ENCODE measurements at places on chromosomes 1 and 21. TPM values are rescaled to one million over a fixed set of nuclear protein-coding genes. Genes with fewer than 3 reads are reported as not detected.

DNA sequence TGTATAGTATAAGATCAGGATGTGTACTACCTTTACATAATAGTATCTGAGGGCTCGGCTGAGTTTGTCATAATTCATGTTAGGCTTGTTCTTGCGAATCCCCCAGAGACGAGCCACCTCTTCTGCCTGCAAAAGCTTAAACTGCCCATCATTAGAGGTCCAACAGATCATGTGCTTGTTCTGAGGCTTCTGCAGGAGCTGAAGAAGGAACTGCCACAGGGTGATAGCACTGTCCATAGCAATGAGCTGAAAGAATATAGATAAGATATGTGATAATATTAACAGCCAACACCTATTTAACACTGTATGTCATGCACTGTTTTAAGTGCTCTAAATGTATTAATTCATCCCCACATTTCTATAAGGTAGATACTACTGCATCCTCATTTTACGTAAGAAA, 8.2 kb downstream of the ELK4 start:
- DNase-seq: no peak

MPL gene
- total RNA-seq: 0.55 TPM

TOR1AIP1 gene
- total RNA-seq: 51.5 TPM

DNA sequence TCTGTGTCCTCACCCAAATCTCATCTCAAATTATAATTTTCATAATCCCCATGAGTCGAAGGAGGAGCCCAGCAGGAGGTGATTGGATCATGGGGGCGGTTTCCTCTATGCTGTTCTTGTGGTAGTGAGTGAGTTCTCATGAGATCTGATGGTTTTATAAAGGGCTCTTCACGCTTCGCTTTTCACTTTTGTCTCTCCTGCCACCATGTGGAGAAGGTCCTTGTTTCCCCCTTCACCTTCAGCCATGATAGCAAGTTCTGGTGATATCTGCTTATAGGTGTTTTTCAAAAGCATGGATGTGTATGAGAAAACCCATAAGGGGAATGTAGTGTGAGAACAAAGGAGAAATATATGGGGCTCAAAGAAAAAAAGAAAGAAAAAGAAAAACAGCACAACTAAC, 405.9 kb upstream of the RGS18 start:
- DNase-seq: no peak

ADGRB2 gene
- total RNA-seq: 7.5 TPM

C1orf167 gene
- total RNA-seq: 0.68 TPM

OPTC gene
- not detected for total RNA-seq

GRCh38 chr21:38888991-38889561, 83.3 kb downstream of the ETS2 start:
- DNase-seq: no peak

OR10Z1 gene
- not detected for total RNA-seq

GRCh38 chr21:31917108-31917507, 44.3 kb downstream of the HUNK start:
- DNase-seq: no peak

GRCh38 chr1:221087919-221088318, 208.7 kb downstream of the HLX start:
- no peak for DNase-seq

- DNase-seq: no peak
These were observed 292.0 kb upstream of the ADAMTS5 start for GRCh38 chr21:27258742-27259448.

- DNase-seq: no peak
These were observed 20.4 kb upstream of the TAS1R2 start for GRCh38 chr1:18879791-18880309.

GRCh38 chr1:169914531-169914930, 20.8 kb upstream of the SCYL3 start:
- no peak for DNase-seq

DNA sequence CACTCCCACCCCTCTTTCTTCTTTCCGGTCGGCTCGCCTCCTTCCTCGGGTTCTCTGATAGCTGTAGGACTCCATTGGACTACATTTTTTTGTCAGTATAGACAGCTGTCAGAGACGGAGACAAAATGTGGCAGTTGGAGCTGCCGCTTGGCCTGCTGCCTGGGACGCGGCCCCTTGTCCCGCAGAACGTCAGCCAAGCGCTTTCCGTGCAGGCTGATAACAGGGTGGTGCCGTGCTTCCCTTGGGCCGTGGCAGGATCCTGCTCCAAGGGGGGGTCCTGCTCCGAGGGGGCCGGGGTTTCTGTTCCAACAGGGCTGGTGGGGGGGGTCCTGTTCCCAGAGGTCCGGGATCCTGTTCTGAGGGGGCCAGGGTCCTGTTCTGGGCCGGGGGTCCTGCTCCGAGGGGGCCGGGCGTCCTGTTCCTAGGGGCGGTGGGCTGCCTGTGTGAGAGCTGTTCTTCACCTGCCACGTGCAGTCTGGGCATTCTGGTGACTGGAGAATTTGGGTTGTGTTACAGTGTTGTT, 4.9 kb downstream of the SKI start:
- no peak for DNase-seq

DNA sequence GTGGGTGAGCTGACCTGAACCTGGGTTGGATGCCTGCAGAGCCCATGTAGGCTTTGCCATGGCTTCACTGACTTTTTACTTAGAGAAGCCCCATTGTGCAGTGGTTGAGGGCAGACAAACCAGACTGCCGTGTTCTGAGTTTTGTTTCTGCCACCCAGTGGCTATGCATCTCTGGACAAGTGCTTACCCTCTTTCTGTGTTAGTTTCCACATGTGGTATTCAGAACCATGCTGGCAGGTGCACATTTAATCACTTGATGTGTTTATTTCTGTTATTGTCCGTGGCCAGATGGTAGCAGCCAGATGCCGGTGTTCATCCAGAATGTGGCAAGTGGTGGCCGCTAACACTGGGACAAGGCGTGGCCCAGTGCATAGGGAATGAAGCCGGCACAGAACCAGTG, 10.3 kb upstream of the PTPN7 start:
- no peak for DNase-seq

CRABP2 gene
- total RNA-seq: 229 TPM

- no peak for DNase-seq
These were observed 120.1 kb upstream of the TNR start for GRCh38 chr1:175863299-175864050.

GRCh38 chr1:25797939-25798338, 2.1 kb upstream of the SELENON start:
- no peak for DNase-seq

B3GALT6 gene
- 14.8 TPM for total RNA-seq

DNA sequence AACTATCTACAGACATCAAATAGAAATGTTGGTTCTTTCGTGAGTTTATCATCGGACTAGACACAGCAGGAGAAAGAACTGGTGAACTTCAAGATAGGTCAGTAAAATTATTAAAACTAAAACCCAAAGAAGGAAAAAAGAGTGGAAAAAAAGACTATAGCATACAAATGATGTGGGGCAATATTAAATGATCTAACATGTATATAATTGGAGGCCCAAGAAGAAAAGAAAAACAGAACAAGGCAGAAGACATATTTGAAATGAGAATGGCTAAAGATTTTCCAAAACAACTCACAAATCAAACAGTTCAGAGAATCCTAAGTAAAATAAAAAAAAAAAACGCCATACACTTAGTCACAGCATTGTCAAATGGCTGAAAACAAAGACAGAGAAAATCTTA, 101.8 kb downstream of the PCNX2 start:
- DNase-seq: no peak

RGS7 gene
- total RNA-seq: 0.60 TPM

DNA sequence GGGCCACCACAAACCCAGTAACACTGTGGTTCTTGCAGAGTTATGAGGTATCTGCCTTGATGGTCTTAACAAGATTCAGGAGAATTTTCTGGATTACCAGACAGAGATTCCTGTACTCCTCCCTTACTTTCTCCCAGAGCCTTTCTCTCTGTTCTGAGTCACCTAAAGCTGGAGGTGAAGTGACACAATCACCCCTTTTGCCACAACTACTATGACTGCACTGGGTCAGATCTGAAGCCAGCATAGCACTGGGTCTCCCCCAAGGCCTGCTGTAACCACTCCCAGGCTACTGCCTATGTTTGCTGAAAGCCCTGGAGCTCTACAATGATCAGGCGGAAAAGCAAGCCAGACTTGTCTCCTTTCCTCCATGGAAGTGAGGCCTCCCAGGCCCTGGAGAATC, 156.7 kb upstream of the NEGR1 start:
- no peak for DNase-seq

- no peak for DNase-seq
These were observed 37.9 kb upstream of the EEIG2 start for GRCh38 chr1:108521990-108522393.

GRCh38 chr1:77281491-77282186, at the start of gene AK5:
Gene AK5, plus strand, starts transcription at chr1:77282019. Its CDS starts 295 bp downstream, at chr1:77282314.
- DNase-seq: no peak

MARK1 gene
- total RNA-seq: 34.8 TPM

DNA sequence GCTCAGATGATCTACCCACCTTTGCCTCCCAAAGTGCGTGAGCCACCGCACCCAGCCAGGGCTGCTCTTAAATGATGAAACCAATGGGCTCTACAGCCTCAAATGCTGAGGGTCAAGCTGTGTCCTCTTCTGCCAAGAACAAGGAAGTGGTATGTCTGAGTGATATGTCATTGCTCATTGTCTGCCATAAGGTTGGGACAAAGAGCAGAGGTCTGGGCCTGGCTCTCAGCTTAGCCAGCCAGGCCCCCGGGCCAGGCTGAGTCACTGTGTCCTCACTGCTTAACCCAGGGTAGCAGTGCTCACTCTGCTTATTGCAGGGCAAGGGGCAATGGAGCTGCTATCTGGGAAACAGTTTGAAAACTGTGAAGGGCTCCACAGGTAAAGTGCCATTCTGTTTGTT, 8.3 kb upstream of the ETS2 start:
- DNase-seq: no peak

- no peak for DNase-seq
These were observed 146.7 kb downstream of the KCNT2 start for GRCh38 chr1:196461521-196461920.

DNA sequence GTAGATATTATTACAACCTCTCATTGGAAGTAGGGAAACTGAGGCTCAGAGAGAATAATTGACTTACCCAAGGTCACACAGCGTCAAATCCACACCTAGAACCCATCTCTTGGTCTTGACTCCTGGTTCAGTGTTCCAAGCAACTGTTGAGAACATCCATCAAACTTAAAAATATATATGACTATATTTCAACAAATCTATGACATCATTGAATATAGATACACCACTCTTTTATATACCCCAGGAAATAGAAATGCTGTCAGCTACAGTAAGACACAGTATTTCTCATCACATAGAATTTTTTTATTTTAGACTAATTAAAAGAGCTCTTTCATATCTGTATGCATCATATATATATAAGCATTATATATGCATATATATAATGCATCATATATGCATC, 56.9 kb downstream of the RUNX3 start:
- no peak for DNase-seq

DNA sequence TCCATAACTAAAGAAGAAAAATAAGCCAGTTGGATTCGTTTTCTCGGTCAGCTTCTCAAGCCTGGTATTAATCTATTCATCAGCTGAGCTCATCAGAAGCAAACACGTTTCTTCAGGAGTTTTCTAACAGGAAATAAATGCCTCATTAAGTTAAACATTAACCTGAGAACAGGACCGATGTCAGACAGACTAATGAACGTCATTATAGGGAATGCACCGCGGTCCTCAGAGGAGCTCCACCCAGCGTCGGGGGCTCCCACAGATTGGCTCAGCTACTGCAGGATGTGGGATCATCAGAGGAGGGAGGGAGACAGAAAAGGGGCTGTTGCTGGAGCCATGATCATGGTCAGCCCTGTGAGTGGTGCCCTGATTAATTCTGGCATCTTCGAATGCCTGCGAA, 615.4 kb downstream of the PTPRU start:
- peak; percentile 49 for DNase-seq

FRRS1 gene
- 16.3 TPM for total RNA-seq

Data from ureter (tissue), 1 donor.